Lower lobe of right lung (tissue), 2 donors: ENCODE measurements at places on chromosomes 7 and 10. TPM values are rescaled to one million over a fixed set of nuclear protein-coding genes. Genes with fewer than 3 reads are reported as not detected.

The SLC18A3 gene
- total RNA-seq: not detected

The PNLIP gene
- total RNA-seq: not detected

The ITGB8 gene
- total RNA-seq: 8.0 TPM

The DGKI gene
- total RNA-seq: 0.09 TPM

The AKR1B15 gene
- total RNA-seq: not detected

The SPDYE1 gene
- total RNA-seq: not detected

The GTF2IRD1 gene
- 16.3 TPM for total RNA-seq

The PVRIG gene
- total RNA-seq: not detected

The PLA2G12B gene
- total RNA-seq: 2.0 TPM

The TRPV5 gene
- not detected for total RNA-seq

The PRKCQ gene
- total RNA-seq: 8.1 TPM

The KCP gene
- 1.3 TPM for total RNA-seq

The DDX56 gene
- total RNA-seq: 45.8 TPM

The IDI2 gene
- not detected for total RNA-seq
